ENCODE measurements at places on chromosomes 5 and 9.
A peak's percentile ranks its signal among the peaks of the same experiment; 100 is the strongest.

GRCh38 chr5:128791312-128791711 lies 174.0 kb upstream of the SLC27A6 start:
- DNase-seq, result no peak

GRCh38 chr9:1443450-1443849 lies 393.3 kb downstream of the DMRT2 start:
- DNase-seq, result no peak

DNA sequence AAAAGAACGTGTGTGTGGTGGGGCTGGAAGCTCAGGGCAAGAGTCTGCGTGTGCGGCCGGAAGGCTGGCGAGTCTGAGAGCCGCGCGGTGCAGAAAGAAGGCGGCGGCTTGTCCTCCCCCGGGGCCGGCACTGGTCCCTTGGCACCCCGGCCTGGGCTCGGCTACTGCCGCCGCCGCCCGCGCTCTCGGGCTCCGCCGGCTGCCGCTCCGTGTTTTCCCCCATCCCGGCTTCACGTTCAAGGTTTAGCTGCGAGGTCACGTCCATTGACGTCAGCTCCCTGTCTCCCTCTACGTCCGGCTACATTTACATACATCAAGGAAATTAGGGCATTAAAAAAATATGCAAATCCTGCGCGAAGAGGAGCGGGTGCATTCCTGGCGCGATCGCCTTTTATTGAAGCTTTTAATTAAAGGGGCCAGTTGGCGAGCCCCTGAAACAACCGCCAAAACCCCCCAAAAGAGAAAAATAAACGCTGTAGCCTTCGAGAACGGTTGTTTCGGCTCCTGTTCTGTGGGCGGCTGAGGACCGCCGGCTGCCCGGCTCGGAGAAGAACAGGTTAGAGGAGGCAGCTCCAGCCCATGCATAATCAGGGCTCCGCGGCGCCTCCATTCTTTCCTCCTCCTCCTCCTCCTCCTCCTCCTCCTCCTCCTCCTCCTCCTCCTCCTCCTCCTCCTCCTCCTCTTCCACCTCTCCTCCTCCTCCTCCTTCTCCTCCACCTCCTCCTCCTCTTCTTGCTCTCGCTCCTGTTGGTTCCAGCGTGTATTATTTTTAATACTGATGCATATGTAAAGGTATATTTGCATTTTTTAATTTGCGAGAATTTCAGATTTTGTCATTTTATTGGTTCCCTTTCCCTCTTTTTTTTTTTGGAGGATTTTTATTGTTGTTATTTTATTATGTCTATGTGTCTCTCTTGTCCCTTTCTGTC lies 207.0 kb downstream of the MEF2C start:
- no peak for DNase-seq

DNA sequence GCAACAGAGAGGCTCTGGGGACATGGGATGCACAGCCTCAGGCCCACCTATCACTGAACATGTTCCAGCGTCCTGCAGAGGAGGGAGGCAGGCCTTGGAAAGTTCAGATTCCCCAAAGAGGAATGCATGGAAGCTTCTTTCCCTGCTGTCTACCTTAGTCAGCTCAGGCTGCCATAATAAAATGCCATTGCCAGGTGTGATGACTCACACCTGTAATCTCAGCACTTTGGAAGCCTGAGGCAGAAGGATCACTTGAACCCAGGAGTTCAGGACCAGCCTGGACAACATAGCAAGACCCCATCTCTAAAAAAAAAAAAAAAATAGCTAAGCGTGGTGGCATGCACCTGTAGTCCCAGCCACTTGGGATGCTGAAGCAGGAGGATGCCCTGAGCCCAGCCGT lies 24.5 kb upstream of the TOR1B start:
- DNase-seq, result no peak

DNA sequence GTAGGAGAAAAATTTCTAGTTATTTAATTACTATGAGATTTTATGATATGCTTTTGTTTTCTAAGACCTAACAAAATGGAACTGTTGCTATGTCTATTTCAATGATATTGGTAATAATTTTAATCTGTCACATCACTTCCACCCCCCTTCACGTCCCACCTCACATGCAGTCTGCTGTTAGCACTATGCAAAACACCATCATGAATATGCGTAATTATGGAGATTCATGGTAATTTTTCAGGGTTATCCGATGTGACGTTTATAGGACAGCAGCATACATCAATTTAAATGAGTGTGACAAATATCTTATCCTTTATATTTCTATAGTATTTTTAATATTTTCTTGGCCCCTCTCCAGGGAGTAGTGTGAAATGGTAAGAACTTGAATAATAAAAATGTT lies 283.8 kb upstream of the TMEM161B start:
- DNase-seq, result no peak

DNA sequence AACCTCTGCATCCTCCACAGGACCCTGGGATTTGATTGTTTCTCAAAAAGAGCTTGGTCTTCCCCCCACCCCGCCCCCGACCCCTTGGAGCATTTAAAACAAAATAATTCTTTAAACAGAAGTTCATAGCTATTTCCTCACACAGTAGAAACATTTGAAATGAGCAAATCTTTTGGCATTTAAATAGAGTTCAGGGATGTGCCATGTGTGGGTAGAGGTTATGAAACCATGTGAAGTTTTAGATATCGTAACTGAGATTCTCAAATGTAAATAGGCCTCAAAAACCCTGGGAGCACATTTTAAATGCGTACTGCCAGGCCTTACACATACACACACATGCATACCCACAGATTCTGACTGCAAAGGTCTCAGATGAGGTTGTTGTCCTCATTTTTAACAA lies 66.5 kb downstream of the EPB41L4B start:
- no peak for DNase-seq

DNA sequence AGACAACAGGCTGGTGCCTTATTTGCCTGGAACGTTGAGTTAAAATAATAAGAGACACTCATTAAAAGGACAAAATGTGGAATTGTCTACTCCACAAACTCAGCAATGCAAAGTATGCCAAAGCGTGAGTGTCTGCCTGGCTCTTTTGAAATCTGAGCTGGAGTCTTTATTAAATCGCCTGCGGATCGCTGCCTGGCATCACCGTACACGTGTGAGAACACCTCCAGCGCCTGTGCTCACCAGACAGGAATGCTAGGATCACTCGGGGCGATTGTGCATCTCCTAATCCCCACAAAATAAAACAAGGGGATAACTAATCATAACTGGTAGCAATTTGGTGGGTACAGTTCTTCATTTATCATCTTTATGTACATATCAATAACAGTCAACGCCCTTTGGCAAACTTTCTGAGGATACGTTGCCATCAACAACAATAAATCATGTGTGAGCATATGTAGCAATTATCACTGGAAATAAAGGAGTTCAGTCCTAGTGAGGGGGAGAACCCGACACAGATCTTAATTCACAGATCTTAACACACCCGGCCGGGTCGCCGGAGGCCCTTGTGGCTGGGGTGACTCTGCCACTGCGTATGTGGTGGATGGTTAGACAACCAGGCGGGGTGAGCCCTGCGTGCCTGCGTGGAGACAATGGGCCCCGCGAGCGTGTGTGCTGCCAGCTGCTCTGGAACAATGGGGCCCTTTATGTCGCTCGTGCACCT lies 284.9 kb upstream of the IRX1 start:
- DNase-seq, result no peak

DNA sequence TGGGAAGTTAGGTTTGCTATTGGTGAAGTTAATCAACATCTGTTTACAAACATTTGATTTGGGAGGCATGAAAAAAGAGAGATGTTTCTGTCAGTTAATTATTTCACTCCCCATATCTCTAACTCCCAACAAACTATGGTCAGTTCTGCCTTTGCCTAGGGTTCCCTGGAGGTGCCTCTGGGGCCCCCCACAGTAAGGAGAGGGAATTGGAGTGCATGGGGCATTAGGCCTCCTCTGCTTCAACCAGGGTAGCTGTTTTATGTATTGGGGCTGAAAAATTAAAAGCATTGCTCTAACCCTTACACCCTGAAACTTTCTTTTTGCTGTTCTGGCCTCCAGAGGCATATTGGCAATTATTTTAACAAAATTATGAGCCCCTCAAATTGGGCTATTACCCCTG lies 32.3 kb downstream of the RUSC2 start:
- DNase-seq, result no peak

DNA sequence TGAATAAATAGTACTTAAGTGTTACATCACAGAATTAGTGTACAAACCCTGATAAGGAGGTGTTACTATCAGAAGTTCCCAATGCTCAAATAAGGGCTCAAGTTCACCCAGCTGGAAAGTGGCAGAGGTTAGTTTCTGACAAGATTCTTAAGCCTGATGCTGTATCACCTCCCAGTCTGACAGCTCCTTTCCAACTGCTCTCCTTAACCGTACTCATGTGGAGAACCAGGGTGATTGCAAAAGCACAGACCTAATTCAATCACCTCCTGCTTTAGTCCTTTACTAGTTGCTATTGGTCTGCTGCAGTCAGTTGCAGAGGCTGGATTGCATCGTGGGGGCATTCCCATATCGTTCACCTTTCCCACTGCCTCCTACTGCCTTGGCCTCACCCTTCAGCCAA lies 100.4 kb upstream of the ZNF618 start:
- DNase-seq, result no peak

DNA sequence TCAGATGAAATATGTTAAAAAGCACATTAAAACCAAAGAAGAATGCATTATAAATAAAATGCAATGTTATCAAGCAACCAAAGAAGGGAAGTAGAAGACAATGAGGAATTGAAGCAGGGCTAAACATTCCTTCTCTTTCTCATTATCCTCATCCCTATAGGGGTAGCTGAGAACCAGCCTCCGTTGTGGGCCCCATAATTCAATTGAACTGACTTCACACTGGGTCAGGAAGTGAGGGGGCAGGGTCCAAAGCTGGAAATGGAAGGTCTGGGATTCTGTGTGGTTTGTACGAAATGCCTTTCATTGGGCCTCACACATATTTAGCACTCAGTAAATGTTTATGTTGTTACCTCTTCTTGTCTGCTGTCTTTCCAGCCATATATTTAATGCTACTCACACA lies 220.4 kb upstream of the CD180 start:
- no peak for DNase-seq

GRCh38 chr5:136191304-136192014 lies 1.5 kb downstream of the SMIM32 start:
- DNase-seq, result peak; percentile 67

DNA sequence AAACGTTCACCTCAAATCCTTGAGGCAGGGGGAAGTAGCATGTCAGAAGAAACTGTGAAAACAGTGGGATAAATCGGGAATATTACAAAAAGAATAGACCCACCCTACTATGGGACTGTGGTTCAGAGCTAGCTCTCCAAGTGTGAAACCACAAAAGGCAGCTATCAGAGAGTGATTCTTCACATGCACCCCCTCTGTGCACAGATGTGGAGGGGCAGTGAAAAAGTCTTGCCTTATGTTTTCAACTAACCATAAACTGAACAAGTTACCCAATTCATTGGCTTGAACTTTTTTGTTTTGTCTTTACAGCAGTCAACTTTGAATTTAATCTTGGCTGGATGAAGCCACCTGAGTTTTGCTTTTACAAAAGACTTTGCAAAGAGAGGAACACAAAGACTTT lies 98.8 kb upstream of the NR4A3 start:
- DNase-seq, result no peak

DNA sequence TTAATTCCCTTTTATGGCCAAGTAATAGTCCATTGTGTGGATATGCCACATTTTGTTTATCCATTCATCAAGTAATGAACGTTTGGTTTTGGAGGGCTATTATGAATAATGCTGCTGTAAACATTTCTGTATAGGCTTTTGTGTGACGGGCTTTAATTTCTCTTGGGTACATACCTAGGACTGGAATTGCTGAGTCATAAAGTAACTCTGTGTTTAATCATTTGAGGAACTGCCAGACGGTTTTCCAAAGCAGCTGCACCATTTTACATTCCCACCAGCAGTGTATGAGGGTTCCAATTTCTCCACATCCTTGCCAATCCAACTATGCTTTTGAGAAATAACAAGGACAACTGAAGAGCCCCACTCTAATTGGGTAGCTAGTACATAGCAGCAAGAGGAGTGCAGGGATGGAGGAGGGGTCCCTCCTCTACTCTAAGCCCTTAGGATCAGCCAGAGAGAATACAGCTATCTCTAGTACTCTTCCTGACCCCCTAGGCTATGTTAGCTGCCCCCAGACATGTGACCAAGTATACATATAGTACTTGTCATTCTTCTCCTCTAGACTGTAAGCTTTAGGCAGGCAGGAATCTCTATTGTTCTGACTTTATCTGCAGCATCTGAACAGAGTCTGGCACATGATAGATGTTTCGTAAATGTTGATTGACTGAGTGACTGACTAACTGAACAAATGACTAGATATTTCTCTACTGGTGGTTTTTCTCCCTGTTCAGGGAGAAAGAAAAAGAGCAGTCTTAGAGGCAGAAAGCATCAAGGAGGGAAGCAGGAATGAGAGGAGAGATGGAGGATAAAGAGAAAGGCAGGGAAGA lies 22.1 kb upstream of the MATR3 start:
- no peak for DNase-seq

Measured in large intestine (tissue), 12 donors.